ENCODE measurements at places on chromosomes 16 and 17.

- DNase-seq = no peak
Measured at GRCh38 chr17:63423251-63423950, 22.7 kb downstream of the CYB561 start.

DNA sequence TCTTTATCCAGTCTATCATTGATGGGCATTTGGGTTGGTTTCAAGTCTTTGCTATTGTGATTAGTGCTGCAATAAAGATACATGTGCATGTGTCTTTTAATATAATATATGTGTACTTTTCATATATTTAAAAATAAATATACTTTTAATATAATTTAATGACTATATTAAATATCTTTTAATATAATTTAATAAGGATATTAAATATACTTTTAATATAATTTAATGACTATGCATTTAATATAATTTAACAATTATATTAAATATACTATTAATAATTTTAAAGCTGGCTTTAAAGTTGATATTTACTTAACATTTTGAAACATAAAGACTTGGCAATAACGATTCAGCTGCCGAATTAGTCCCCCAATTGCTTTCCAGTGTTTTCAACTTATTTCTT is 1.2 kb downstream of the CCL23 start:
- no peak for DNase-seq

- no peak for DNase-seq
Measured at GRCh38 chr16:50369133-50369804, 481 bp upstream of the BRD7 start.

GRCh38 chr17:53100126-53100525 is 722.6 kb upstream of the KIF2B start:
- no peak for DNase-seq

GRCh38 chr17:65666876-65667321 is 105.5 kb upstream of the AXIN2 start:
- no peak for DNase-seq

DNA sequence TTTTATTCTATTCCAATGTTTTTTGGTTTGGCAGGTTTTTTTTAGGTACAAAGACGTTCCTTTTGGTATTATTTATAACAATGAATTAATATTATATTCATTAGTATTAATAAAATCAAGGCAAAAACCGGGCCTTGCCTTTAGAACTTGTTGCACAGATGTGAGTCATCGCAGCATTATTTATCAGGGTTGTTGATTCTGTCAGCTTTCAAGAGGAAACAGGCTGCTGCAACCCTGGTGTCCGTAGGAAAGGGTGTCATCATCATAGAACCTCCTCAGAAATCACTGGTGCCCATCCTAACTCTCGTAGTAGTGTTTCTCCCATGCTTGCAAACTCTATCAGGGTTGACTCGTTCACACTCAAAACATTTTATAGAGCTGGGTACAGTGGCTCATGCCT is 10.2 kb upstream of the LRRC37B start:
- DNase-seq = no peak

- no peak for DNase-seq
Measured at GRCh38 chr16:51919736-51920135, 627.2 kb downstream of the TOX3 start.

DNA sequence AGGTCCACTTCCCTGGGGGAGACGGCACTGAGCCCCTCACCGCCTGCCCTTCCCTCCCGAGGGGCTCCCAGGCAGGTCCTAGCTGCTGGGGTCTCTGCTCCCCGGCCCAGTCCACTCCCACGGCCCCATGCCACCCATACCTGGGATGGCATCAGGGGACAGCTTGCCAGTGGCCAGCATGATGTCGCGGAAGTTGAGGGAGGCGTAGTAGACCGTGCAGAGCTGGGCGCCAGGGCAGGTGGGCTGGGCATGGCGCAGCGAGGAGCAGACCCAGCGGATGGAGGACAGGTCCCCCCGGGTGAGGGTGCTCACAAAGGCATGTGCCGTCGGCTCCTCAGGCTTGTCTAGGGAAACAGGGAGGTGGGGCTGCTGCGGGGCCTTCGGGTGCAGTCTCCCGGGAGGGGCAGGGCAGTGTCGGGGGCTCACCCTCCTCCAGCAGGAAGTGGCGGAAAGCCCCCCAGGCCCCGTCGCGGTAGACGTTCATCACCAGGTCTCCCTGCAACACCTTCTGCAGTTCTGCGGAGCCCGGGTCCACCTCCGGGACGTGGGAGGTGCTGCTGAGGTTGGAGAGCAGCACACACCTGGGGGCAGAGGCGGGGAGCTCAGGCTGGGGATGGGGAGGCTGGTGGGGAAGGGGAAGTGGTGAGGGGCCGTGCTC is 13.5 kb downstream of the FASN start:
- DNase-seq = no peak

GRCh38 chr17:76271669-76272540 is 6.8 kb downstream of the UBALD2 start:
- no peak for DNase-seq

DNA sequence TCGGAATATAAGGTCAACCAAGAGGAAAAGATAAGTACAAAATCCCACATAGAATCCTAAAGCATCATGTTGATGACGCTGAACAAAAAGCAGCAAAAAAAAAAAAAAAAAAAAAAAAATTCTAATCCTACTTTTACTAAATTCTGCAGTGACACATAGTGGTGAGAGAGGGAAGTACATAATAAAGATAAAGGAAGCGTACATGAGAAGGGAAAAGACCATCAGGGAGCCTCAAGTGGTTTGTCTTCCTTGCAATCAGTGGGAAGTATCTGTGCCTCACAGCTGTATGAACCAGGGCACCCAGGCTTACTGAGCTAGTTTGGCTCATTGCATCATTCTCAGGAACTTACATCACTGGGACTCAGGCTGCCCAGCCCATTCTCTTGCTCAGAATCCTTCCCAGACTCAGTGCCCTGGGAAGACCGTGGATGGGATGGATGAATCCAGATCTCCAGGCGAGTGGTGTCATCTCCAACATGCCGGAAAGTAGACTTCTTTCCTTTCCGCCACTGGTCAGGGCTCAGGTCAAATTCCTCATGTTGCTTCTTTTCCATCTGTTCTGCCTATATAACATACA is 21.2 kb downstream of the SMG6 start:
- DNase-seq = no peak

DNA sequence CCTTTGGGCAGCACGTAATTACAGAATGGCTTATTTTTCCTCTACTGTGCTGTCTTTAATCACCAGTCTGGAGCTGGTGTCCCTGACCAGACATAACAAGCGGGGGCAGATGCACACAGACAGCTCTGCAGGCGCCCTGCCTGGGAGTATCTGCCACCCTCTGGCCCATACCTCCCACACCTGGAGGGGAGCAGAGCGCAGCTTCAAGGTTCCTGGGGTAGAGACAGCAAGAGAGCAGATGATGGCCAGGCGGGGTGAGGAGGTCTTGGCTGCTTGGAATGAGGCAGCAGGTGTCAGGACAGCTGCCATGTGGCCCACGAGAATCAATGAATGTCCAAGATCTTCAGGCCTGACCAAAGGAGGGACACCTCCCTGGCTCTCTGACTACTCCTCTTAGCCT is 23.8 kb downstream of the TMEM94 start:
- no peak for DNase-seq

GRCh38 chr16:64615630-64616280 is 506.1 kb downstream of the CDH11 start:
- no peak for DNase-seq

- DNase-seq = no peak
Measured at GRCh38 chr17:72591289-72592241, 470.7 kb downstream of the SOX9 start.

DNA sequence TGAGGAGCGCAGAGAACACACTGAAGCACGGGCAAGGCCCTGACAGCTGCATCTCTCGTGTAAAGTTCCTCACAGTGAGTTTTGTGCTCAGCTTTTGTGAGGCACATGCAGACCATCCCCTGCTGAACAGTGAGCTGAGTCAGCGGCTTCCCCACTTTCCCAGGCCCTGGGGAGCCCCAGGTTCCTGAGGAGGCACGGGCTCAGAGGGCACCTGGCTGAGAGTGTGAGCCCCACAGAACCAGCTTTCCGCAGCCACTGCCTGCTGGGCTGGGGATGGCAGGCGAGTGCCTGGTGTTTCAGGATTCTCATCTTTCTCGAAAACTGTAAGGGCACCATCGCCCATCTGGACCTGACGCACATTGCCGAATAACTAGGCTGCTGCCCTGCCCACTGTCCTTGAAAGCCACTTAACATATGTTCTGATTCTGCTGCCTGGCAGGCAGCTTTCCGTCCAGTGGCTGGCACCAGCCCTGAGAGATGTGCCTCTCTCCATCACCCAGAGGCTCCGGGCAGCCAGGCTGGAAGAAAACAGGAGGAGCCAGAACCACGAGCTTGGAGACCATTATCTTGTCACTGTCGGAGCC is 266.7 kb upstream of the FOXF1 start:
- no peak for DNase-seq

- no peak for DNase-seq
Measured at GRCh38 chr17:74369221-74369620, 1.9 kb downstream of the GPR142 start.

DNA sequence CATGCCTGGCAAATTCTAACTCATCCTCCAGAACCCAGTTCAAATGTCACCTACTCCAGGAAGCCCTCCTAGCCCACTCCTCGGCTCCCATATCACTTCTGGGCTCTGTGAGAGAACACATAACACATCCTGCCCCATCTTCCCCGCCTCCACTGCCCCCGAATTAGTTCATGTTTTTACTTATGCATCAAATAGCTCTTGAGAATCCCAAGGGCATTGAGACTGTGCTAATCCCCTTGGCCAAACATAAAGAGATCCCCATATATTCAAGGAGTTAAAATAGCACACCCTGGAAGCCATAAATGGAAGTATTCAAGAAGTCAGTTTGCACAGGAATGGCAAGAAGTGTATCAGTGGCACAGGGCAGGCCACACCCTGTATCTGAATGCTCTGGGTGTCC is 2.0 kb upstream of the CREBBP start:
- DNase-seq = no peak

DNA sequence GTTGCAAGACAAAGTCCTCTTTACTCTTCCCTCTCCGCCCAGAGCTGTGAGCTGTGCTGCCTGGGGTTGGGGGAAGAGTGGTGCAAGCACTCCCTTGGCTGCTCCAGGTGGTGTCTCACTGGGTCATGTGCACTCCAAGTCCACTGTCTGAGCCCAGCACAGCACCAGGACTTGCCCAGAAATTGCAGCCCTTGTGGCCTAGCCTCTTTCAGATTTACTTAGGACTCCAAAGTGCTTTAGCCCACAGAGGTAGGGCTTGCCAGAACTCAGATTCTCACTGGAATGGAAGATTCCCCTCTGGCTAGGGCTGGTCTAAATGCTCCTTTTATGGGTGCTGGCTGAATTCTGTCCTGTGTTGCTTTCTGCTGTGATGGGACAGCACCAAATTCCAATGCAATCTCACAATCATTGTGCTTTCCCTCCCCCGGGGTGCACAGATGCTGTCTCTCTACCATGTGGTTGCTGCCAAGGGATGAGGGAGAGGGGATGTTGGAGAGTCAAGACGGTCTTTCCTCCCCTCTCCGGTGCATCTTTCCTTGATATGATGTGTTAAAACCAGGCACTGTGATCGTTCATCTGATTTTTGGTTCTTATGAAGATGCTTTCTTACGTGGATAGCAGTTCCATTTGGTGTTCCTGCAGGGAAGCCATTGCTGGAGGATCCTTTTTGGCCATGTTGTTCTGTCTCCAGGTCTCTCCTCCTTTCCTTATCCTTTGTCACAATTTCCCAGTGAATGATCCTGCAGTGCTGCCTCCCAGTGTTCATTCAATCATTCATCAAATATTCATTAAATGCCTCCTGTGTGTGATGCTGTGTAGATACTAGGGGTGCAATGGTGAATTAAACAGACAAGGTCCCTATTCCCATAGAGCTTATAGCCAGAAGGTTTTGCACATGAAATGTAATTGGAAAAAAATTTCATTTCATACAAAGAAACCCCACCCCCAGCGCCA is 216.3 kb downstream of the SPECC1 start:
- no peak for DNase-seq

- DNase-seq = no peak
Measured at GRCh38 chr17:28954886-28955285, 3.6 kb upstream of the PHF12 start.

GRCh38 chr17:57677301-57677700 is 67.8 kb downstream of the CCDC182 start:
- DNase-seq = no peak

GRCh38 chr17:62895320-62896301 is 70.4 kb upstream of the TANC2 start:
- DNase-seq = no peak

GRCh38 chr17:74357466-74357809 is 4.2 kb downstream of the BTBD17 start:
- DNase-seq = no peak

- no peak for DNase-seq
Measured at GRCh38 chr16:10169031-10169430, 13.2 kb downstream of the GRIN2A start.

- DNase-seq = no peak
Measured at GRCh38 chr17:40463122-40463550, 19.9 kb downstream of the IGFBP4 start.

- DNase-seq = no peak
Measured at GRCh38 chr17:37841232-37841631, 83.0 kb upstream of the TBC1D3K start.

GRCh38 chr17:3043737-3044365 is 19.6 kb downstream of the OR1D5 start:
- no peak for DNase-seq

DNA sequence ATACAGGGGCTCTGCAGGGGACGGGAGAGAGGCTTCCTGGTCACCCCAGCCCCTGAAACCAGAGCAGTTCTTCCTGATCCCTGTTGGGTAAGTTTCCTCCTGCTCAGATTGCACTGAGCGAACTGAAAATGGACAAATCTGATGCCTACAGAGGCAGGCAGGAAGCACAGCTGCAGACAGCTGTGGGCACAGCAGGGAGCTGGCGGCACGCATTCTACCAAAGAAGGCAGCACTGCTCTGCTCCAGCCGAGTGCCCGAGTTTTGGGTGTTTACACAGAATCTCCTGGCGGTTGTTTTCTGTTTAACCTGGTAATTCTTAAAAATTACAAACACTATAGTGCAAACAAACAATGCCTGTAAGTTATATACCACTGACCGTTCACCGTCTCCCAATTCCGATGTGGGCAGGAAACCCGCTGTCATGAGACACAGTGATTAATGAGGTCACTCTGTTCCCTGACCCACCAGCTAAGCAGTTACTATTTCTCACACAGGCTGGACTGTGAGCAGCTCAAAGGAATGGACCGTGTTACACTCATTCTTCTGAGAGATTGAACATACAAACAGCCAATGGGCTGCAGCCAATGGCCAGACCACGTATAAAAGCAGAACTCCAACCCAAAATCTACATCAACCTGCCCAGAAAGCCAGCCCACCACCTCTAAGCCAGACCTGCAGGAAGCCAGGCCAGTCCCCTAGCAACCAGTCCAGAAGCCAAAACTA is 25.5 kb downstream of the NSMCE1 start:
- DNase-seq = no peak

DNA sequence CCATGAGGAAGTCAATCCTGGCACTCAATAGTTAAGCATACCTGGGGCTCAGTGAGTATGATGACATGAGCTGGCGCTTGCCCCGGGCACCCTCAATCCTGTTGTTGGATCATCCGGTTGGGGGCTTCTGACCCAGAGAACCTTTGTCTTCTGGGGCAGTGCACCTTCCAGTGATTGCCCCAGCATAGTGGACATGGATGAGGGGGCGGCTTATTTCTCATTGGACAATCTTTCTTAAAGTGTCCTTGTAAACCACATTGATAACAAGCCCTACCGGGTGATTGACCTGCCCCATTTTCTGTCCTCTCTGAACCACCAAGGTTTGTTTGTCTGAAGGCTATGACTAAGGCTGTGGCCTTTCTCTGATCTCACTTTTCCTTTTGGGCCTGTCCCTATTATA is 18.2 kb downstream of the IGSF6 start:
- no peak for DNase-seq

Data from cortex of kidney (tissue), 1 donor.